ENCODE measurements at places on chromosomes 3 and 15.

GRCh38 chr15:51828621-51829375 lies 655 bp upstream of the TMOD3 start:
- DNase-seq = peak; percentile 62

- no peak for DNase-seq
These were observed 51.4 kb downstream of the ASTE1 start for GRCh38 chr3:130975251-130975650.

GRCh38 chr3:25536521-25537391 lies 108.7 kb downstream of the RARB start:
- no peak for DNase-seq

DNA sequence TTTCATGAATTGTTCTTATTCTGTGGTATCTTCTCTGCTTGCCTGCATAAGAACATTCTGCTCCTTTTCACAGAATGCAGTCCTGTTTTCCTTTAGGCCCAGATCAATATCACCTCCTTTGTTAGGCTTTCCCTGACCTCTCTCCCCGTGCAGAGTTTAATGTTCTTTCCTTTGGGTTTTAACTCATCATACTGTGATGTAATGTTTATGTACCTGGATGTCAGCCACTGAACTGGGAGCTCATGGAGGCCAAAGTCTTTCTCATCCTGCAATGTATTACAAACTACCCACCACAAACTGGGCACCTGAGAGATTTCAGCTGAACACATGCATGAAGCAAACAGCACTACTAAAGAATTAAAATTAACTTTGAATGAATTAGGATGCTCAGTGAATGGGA lies 192.8 kb upstream of the RORA start:
- DNase-seq = no peak

DNA sequence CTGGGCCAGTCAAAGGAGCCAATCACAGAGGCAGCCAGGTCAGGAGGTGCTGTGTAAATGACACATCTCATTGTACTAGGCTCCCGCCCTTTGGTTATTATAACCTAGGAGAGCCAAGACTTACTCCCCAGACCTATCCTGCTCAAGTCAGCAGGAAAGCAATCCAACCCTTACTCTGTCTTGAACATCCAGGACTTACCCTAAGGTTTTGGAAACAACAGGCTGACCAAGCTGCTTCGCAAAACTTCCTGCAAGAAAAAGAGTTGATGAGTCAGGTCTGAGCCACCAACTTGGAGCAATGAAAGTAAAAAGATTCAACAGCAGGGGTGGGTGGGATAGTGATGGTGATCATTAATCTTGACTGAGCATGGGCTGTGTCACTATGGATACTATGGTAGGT lies 144.4 kb downstream of the MYLK start:
- no peak for DNase-seq

- peak; percentile 34 for DNase-seq
These were observed 60.7 kb downstream of the ZDHHC19 start for GRCh38 chr3:196150481-196150880.

GRCh38 chr15:58179206-58179605 lies 41.0 kb downstream of the AQP9 start:
- DNase-seq = no peak

DNA sequence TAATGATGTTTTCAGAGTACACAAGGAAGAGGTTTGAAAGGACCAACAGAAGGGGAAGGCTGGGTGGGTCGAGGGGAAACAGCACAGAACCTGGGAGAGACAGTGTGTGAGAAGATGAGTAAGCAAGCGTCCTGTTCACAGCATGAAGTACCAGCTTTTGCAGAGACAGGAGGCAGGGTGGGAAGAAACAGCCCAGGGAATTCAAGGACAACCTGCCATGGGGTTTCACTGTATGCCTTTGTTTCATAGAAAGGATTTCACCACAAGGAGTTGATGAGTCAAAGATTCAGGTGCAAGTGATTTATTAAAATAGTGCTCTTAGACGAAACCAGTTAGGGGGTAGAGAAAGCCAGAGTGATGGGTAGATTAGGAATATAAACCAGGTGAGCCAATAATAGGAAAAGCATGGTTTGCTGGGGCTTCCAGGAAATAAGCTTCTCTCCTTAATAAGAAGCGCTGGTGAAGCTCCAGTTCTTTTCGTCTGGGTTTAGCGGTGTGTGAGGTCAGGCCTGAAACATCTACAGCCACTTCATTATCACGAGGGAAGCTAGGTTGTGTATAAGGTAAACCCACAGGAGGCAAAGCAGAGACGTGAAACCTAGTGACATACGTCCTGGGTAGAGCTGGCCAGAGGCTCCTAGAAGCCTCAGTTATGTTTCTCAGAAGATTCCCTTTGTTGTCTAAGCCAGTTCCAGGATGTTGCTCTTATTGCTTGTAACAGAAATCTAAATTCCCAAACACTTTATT lies 3.9 kb downstream of the HHLA2 start:
- no peak for DNase-seq

- DNase-seq = peak; percentile 65
These were observed 82.7 kb upstream of the NR2F2 start for GRCh38 chr15:96247621-96248305.

- no peak for DNase-seq
These were observed 54.6 kb downstream of the SSUH2 start for GRCh38 chr3:8589880-8590556.

GRCh38 chr3:12818773-12819172 lies 22.3 kb downstream of the CAND2 start:
- DNase-seq = no peak

DNA sequence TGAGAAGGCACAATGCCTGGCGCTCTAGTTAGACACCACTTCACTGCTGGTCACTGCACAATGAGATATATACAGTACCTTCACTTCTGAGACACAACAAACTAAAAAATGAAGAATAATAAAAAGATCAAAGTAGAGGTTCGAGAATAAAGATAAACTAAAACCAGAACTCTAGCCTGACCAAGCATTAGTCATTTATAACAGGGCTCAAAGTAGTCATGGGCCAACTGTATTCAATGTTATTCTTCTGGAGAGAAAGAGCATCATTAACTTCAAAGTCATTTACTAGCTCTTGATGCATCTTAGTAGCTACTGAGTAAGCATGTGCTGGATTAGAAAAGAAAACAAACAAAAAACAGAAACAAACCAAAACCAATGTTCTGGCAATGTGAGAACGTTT lies 145.2 kb downstream of the SSR3 start:
- DNase-seq = no peak

DNA sequence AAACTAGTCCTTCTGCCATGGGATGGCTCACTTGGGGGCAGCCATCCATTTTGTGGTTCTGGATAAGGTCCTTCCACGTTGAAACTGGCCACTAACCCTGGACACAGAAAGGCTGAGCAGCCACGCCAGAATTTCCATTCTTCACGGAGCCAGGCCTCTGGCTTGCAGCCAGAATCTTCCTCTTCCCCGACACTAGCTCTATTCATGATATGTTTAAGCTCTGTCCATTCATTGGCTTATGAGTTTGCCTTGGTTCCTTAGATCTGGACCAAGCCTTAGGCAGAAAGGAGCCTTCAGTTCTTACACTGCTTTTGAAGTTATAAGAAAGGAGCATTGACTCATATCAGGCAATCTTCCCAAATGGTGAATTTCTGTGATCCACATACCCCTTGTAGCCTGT lies 288.4 kb upstream of the GOLGA6L4 start:
- no peak for DNase-seq

DNA sequence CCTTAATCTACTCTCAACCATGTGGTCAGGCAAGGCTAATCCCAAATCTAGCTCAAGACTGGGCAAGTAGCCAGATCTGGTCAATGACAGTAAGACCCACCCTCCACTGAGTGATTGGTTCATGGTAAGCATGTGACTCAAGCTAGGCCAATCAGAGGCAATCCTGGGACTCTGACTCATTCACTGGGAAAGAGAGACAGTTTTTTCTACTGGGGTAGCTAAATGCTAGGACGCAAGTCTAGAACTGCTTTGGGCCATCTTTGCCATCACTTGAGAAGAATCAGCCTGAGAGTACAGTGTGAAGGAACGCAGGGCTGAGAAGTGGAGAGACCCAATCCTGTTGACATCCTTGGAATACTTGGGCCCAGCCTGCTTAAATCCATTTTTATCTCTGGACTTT lies 9.4 kb upstream of the RAD18 start:
- DNase-seq = peak; percentile 58

DNA sequence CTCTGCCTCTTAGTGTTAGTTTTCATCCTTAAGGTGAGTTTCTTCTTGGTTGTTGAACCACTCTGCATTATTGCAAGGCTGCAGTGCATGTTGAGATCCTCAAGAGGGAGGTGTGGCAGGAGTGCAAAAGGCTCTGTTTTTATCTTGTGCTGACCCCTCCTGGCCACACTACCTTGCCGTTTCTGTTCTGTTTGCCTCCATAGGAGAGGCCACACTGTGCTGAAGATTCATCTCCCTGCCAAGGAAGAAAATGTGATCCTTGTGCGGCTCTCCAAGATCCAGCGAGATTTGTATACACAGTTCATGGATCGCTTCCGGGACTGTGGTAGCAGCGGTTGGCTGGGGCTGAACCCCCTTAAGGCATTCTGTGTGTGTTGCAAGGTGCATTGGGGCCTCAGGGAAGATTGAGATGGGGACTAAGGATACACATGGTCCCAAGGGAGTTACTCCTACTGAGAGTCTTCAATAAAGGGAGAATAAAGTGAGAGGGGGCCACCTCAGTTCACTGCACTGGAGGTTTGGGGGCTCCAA lies 33.0 kb upstream of the TEX264 start:
- peak; percentile 77 for DNase-seq

GRCh38 chr3:57555306-57555705 lies 768 bp upstream of the PDE12 start:
- DNase-seq = no peak

DNA sequence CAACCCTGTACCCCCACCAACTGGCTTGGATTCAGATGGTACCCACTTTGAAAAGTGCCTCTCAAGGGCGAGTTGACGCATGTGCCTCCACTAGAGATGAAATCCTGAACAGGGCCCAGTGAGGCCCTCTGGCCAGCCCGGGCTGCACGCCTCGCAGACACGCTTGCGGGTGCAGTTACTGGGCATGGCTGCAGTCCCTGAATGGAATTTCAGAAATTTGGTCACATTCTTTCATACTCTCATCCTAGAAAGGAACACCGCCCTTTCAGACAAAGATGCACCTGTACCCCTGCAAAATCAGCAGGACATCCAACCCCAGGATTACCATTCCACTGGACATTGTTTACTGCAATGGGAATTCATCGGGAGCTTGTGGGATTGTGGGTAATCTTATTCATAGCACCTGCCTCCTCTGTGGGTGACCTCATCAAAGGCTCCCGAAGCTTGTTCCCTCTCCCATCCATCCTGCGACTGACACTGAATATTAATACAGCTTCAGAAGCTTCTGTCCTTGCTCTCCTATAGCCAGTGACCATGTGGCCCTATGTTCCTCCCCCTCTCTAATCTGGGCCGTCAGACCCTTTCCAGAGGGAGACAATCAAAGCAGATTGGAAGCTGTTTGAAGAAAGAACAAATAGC lies 42.5 kb upstream of the TPM1 start:
- no peak for DNase-seq

DNA sequence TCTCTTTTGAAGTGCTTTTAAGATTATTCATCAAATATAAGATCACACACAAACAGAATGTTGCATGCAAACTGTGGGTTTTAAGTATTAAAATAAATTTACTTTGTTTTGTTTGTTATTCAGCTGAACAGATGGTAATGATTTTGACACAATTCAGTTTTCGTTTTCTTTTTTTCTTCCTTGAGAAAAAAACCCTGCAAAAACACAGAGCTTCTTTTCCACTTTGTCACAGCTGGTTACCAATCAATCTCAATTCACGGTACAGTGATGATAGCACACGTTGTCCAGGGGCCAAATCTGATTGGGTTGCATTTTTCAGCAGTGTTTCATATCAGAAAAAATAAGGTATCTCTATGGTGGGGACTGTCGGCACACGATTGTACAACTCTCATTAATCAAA lies 473.6 kb downstream of the ROBO2 start:
- no peak for DNase-seq

DNA sequence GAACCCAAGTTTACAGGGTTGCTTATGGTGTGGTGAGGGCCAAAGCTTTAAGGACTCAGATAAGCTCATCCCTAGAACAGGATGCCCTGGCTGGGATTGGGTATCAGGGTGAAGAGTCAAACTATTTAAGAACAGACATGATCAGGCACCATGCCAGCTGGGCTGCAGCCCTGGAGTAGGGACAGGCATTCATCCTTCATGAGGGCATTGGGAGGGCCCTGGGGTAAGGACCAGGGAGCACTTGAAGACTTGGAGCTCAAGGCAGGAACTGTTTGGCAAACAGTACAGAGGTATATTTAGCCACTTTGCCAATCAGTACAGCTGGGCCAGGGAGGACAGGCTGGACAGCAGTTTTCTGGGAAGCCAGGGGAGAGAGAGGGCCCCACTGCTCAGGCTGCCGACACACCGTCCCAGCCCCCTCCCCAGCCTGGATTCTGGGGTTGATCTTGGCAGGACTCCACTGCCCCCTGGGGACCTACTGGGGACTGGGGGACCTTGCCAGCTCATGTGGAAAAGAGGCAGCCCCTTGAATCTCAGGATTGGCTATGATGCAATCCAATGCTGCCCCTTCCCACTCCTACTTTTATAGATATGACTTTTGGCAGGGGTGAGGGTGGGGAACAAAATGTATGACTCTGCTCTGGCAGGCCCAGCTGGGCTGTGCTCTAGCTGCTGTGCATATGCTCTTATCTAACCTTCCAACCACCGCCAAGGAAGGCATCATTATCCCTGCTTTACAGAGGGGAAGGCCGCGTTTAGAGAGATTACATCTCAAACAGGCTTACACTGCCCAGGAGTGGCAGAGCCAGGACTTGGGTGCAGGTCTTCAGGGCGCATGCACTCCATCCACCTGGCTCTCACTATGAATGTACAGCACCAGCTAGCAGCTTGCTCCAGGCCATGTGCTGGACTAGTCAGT lies 2.3 kb downstream of the PLA2G4E start:
- DNase-seq = no peak

DNA sequence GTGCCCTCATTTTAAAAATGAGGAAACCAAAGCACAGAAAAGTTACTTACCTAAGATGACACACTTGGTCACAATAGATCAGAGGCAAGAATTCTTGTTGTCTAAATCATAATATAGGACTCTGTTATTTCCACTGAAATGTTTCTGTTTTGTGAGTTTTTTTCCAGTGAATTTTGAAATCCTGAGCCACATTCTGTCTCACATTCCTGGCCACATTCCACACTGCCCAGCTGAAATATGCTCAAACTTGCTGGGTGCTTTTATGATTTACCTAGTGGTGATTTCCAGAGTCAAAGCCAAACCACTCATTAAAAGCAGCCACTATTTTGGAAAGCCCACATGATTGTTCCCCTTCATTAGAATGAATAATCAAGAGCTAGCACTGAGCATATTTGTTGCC lies 82.3 kb upstream of the NPHP3 start:
- DNase-seq = peak; percentile 68

- DNase-seq = peak; percentile 67
These were observed 2.5 kb upstream of the INAFM2 start for GRCh38 chr15:40320931-40321371.

GRCh38 chr15:50627351-50628055 lies 59.1 kb downstream of the TRPM7 start:
- DNase-seq = no peak

GRCh38 chr3:152444029-152444641 lies 175.4 kb downstream of the MBNL1 start:
- peak; percentile 16 for DNase-seq

GRCh38 chr3:22491344-22491743 lies 711.8 kb upstream of the UBE2E2 start:
- DNase-seq = no peak

All from T47D (cell line).